ENCODE measurements at places on chromosomes 12 and 14. TPM values are rescaled to one million over a fixed set of nuclear protein-coding genes. Genes with fewer than 3 reads are reported as not detected.
A peak's percentile ranks its signal among the peaks of the same experiment; 100 is the strongest.

DNA sequence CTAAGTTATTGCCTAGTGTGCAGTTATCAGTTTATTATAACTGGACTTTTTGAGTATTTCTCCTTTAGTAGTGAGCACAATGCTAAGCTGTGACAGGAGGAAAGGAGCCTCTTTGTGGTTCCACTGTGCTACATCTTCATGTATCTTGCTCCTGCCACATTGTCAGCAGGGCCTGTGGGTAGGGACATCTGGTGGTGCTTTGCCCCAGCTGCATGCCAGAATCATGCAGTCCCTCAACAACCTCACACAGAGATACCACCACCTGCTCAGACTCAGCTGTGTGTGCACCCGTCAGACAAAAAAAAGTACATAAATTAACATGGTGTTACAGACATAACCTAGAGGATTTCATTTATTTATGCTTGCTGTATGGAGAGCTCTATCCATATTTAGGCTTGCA is 51.1 kb downstream of the MIS18BP1 start:
- DNase-seq = no peak

The CCDC38 gene
- total RNA-seq = not detected

The EPYC gene
- total RNA-seq = 0.20 TPM

- no peak for DNase-seq
Measured at GRCh38 chr14:71208702-71209357, 301.6 kb downstream of the PCNX1 start.

DNA sequence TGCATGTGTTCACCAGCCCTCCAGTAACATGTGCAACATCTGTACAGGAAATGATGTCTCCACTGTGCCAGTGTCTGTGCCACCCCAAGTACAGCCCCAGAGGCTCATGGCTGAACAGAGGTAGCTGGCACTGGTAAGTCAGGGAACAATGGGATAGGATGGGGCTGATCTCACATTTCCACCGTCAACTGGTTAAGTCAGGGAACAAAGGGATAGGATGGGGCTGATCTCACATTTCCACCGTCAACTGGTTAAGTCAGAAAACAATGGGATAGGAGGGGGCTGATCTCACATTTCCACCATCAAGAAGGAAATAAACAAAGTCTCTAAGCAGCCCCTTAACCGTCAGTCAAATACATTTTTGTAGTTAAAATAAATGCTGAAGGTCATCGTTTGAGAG is 246.6 kb downstream of the TMEM132D start:
- no peak for DNase-seq

- no peak for DNase-seq
Measured at GRCh38 chr14:75220156-75220555, 43.7 kb upstream of the TMED10 start.

The ZNF385A gene
- total RNA-seq = 10.5 TPM

DNA sequence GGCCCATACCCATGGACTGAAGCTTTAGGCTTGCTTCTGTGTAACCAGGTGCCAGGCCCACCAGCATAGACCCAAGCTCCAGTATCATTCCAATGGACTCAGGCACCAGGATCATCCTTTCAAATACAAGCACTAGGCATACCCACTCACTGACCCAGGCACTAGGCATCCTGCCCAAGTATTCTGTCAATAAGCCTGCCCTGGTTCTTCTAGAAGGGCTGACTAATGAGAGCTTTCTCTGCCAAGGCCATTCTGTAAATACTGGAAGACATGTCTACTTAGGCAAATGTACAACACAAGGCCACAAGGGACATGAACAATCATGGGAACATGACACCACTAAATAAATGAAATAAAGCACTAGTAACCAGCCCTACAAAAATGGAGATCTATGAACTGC is 352.2 kb downstream of the FSCB start:
- no peak for DNase-seq

The GALC gene
- total RNA-seq = 27.5 TPM

GRCh38 chr14:84937449-84937848 is 592.5 kb upstream of the FLRT2 start:
- no peak for DNase-seq

- DNase-seq = no peak
Measured at GRCh38 chr14:90608929-90609341, 207.3 kb downstream of the TTC7B start.

The NGDN gene
- 58.2 TPM for total RNA-seq

The NGB gene
- not detected for total RNA-seq

The SMCO2 gene
- total RNA-seq = not detected

DNA sequence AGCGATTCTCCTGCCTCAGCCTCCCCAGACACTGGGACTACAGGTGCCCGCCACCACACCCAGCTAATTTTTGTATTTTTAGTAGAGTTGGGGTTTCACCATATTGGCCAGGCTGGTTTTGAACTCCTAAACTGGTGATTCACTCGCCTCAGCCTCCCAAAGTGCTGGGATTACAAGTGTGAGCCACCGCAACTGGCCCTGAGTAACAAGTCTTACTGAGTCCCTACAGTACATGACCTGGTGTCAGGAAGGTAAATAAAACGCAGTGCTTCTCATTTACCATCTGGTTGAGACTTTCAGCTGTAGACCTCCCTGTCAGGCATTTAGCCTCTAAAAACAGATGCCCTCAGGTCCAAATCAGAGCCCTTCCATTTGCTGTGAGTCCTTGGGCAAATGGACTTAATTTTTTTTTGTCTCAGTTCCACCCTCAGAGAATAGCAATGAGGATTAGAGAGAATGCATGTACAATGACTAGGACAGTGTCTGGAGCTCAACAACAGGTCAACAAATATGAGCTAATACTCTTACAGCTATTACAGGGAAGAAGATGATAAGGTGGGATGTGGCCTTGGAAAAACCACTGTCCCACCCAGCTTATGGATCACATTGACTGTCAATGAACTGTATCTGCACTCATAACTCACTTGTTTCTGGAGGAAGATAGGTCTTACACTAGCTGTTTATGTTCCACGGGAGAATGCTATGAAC is 70.5 kb downstream of the PHLDA1 start:
- no peak for DNase-seq

DNA sequence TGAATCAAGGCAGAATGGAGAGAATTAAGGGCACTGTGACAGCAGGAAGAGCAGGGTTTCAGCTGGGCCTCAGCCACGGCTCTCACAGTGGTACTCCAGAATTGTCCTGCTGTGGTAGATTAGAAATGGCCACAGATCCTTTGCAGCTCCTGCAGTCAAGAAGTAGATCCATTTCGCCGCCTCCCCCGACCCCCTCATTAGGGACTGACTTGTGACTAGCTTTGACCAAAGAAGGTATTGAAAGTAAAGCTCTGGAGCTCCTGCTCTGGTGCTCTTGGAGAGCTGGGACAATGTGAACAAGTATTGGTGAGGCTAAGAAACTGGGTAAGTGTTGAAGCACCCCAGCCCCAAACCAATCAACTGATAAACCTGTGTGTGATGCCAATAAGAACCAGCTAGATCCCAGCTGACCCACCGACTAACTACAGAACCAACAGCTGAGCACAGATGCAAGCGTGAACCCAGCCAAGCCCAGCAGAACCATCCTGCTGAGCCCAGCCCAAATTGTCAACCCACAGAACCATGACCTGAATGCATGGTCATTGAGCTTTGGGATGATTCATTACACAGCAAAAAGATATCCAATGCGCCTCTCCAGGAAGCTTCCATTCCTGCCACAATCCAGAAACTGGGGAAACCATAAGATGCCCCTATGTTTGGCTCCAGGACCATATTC is 50.7 kb downstream of the JAG2 start:
- DNase-seq = no peak

The ACVR1B gene
- 22.0 TPM for total RNA-seq

The DDX11 gene
- 26.6 TPM for total RNA-seq

DNA sequence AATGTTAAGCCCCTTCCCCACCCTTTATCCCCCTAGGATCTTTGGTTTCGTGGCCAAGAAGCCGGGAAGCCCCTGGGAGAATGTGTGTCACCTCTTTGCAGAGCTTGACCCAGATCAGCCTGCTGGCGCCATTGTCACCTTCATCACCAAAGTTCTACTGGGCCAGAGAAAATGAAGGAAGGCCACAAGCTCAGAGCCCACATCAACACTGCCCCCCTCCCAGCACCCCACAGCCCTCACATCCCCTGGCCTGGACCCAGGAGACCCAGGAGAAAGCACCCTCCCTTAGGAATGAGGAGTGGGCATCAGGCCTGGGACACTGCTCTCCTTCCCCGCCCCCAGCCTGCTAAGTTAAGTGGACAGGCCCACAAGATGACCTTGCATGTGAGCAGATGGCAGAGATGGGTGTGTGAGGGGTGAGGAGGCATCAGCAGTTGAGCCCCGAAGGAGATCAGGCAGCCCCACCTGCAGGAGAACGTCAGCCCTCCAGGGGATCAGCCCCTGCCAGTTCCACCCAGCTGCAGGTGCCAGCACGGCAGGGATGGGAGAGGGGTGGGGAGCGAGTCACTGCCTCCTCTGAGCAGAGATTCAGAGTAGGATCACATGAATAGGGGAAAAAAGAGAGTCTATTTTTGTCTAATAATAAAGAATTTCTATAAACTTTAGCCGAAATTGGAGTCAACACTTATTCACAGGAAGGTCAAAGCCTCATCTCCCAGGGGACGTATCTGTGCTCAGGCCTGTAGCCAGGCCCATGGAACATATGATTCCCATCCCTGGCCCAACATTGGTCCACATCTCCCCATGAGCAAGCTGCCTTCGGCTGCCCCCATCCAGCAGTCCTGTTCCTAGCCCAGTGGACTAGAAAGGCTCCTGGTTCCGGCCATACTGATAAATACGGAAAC is 14.1 kb downstream of the TNS2 start:
- peak; percentile 47 for DNase-seq

DNA sequence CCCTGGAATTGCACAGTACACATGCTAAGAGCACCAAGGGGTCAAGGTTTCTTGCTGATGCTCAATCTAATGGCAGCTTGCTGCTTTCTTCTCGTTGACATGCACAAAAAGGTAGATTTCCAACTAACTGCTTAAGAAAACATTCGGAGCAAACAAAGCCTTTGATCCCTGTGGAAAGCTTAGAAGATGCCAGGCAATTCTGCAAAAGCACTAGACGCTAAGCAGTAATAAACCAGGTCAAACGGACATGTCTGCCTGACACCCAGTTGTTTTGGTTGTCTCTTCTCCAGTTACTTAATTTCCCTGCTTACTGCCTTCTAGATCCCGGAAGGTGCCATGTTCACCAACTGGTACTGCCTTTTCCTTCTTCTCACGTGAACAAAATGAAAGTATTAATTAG is 100.5 kb upstream of the TMCC3 start:
- no peak for DNase-seq

DNA sequence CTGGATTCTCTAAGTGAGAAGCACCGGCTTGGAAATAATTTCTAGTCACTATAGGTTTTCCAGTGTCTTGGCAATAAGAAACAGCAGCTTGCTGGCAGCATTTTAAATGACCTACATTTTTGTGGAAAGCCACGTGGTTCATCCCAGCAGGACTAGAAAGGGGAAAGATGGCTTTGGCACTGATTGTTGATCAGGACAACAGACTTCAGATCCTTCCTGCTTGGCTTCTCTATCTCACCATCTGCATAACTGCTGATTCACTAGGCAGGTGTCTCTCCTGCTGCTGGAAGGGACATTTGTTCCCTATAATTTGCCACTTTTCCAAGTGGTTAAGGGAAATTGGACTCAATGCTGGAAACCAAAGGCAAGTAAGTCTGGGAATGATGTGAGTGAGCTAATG is 131.0 kb downstream of the TTC8 start:
- DNase-seq = no peak

Data from skin of body (tissue), 3 donors.